ENCODE measurements at places on chromosomes 7 and 10. TPM values are rescaled to one million over a fixed set of nuclear protein-coding genes. Genes with fewer than 3 reads are reported as not detected.

TMEM236 gene
- total RNA-seq: 0.17 TPM

MYH16 gene
- total RNA-seq: not detected

TFR2 gene
- not detected for total RNA-seq

PODXL gene
- 0.26 TPM for total RNA-seq

MMD2 gene
- total RNA-seq: not detected

GBF1 gene
- total RNA-seq: 14.4 TPM

LIPM gene
- not detected for total RNA-seq

HOXA7 gene
- total RNA-seq: 1.2 TPM

CLRN3 gene
- total RNA-seq: not detected

Data from fibroblast of lung (primary cell).